ENCODE measurements at places on chromosomes 11 and 22.

- DNase-seq = no peak
Observed at GRCh38 chr22:43667656-43668055, 144.4 kb downstream of the EFCAB6 start.

DNA sequence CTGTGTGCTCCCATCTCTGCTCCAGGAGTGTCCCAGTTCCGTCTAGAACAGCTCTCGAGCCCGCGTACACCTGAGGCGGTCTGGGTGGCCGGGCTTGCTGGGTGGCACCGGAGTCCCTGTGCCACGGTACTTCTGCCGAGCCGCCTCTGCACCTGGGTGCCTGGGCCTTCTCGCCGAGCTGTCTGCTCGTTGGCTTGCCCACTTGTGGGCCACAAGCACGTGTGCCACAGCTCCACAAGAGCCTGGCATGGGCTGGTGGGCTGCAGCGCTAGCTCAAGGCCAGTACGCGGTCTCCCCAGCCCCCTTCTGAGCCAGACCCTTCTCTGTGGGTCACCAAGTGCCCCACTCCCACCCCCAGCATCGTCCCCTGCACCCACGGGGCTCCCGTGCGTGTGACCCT is 388.0 kb downstream of the TBC1D22A start:
- no peak for DNase-seq

GRCh38 chr11:72767203-72768062 is 15.2 kb upstream of the ARAP1 start:
- DNase-seq = no peak

- DNase-seq = peak; percentile 31
Observed at GRCh38 chr22:40044870-40045834, 50.4 kb downstream of the FAM83F start.

DNA sequence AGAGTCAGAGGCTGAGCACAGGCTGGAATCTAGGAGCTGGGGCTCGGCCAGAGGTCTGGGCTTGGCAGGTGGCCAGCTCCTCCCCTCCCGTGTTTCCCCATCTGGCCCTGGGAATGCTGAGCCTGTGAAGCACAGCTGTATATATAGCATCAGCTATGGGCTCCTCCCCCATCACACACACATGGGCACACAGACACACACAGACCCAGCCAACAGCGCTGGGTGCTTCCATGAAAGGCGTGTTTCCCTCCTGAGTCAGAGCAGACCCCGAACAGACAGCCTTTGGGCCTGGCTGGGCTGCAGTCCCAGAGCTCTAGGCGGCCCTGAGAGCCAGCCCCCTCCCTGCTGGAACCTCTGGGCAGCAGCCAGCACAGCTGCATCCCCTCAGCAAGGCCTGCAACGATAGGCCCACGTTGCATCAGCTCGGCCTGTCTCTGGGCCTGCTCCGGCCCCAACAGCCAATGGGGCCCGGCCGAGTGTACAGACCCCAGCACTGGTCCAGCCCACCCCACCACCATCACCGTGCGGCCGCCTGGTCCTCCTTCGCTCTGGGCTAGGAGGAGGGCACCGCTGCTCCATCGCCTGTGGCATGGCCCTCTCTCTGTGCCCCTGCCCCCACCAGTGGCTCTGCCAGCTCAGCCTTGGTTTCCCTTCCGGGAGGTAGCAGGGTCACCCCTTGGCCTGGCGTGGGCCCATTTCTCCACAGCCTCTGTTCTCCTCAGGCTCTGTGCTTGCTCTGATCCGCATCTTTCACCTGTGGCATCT is 7.6 kb upstream of the SERPINH1 start:
- DNase-seq = no peak

GRCh38 chr22:46739094-46739870 is 1.2 kb upstream of the CERK start:
- DNase-seq = peak; percentile 71

DNA sequence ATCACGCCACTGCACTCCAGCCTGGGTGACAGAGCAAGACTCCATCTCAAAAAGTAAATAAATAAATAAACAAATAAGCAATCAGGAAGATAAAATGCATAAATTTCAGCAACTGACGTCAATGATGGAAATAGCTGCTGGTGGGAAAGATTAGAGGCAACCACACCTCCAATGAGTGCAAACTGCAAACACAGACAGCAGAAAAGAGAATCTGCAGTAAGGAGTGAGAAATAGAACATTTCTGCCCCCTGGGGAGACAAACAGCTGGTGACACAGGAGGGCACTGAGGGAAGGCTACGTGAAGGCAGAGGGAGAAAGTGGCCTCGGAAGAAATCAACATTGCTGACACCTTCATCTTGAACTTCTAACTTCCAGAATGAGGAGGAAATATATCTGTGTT is 6.5 kb downstream of the PI4KA start:
- no peak for DNase-seq

- DNase-seq = no peak
Observed at GRCh38 chr11:47144541-47144940, 32.1 kb downstream of the ARFGAP2 start.

DNA sequence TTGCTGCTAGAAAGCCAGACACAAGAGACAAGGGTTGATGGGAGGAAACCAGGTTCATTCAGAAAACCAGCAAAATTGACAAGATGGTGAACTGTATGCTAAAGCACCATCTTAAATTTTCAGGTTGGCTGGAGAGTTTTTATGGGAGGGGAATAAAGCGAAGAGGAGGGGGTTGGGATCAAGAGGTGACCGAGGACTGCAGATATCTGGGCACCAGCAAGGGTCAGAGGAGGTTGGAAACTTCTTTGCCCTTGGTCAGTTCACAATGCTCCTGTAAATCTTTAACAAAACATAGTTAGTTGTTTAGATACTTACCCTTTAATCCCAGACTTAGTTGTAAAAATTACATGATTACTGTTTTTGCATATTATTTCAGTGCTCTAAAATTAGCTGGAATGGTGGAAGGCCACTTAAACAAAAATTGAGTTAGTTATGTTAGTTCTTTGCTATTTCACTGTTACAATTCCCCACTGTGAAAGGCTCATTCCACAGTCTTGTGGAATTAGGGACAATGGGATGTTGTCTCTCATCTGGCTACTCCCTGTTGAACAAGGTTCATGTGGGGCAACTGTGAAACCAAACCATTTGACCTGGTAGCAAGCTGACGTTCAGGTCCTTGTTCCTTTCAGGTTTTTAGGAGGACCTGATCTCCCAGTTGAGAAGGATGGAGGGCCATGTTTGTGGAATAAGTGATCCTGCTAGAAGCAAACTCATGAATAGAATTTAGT is 30.6 kb upstream of the QSER1 start:
- DNase-seq = no peak

GRCh38 chr11:64472593-64473455 is 113.9 kb downstream of the RPS6KA4 start:
- no peak for DNase-seq

DNA sequence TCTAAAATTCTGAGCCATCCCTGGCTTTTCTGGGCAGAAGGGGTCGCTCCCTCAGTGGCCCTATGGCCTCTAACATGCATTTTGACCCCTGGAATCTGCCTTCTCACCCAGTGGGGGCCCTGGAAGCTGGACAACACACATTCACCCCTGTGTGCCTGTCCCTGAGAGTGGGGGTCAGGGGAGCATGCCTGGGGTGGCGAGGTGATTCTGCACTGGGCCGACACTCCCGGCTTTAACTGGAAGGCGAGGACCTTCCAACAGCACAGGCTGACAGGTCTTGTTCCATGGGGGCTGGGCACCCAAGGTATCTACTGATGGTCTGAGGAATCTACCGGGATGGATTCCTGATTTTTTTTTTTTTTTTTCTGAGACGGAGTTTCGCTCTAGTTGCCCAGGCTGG is 10.7 kb downstream of the PPM1F start:
- DNase-seq = no peak

- no peak for DNase-seq
Observed at GRCh38 chr11:92401520-92401919, 176.9 kb downstream of the FAT3 start.

- DNase-seq = no peak
Observed at GRCh38 chr11:92962446-92962845, 7.0 kb upstream of the MTNR1B start.

GRCh38 chr11:3970108-3970507 is 114.6 kb downstream of the STIM1 start:
- no peak for DNase-seq

DNA sequence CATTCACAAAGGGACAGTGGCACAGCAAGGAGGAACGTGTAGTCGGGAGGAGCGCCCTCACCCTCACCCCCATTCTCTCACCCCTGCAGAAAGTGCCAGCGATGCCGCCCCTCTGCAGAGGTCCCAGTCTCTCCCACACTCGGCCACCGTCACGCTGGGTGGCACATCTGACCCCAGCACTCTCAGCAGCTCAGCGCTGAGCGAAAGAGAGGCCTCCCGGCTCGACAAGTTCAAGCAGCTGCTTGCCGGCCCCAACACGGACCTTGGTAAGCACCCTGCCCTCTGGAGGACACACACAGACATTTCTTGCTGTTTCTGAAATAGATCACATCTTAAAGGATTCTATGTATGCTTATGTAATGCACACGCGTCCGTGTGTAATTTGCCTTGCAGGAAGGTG is 34.9 kb downstream of the TBC1D22A start:
- peak; percentile 56 for DNase-seq

- no peak for DNase-seq
Observed at GRCh38 chr11:124674168-124674517, 439 bp downstream of the SPA17 start.

- DNase-seq = no peak
Observed at GRCh38 chr11:100908746-100909145, 220.9 kb downstream of the PGR start.

DNA sequence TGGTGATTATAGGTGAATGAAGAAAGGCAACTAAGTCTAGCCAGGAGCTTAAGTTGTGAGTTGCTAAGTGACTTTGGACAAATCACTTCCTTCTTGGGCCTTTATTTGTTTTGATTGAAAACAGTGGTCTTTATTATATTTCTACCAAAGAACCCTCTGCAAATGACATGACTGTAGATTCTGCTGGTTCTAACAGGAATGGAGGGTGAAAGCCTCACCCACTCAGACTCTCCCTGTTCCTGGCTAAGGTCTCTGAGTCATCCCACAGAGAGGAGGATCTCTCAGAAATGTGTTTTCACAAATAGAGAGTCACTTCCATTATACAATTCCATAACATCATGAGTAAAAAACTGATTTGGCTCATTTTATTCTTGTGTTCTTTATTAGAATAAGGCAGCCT is 583.9 kb upstream of the LRRC4C start:
- no peak for DNase-seq

GRCh38 chr11:126127898-126128297 is 65.2 kb upstream of the CDON start:
- no peak for DNase-seq
